ENCODE measurements at places on chromosomes 2 and 18. TPM values are rescaled to one million over a fixed set of nuclear protein-coding genes. Genes with fewer than 3 reads are reported as not detected.

DNA sequence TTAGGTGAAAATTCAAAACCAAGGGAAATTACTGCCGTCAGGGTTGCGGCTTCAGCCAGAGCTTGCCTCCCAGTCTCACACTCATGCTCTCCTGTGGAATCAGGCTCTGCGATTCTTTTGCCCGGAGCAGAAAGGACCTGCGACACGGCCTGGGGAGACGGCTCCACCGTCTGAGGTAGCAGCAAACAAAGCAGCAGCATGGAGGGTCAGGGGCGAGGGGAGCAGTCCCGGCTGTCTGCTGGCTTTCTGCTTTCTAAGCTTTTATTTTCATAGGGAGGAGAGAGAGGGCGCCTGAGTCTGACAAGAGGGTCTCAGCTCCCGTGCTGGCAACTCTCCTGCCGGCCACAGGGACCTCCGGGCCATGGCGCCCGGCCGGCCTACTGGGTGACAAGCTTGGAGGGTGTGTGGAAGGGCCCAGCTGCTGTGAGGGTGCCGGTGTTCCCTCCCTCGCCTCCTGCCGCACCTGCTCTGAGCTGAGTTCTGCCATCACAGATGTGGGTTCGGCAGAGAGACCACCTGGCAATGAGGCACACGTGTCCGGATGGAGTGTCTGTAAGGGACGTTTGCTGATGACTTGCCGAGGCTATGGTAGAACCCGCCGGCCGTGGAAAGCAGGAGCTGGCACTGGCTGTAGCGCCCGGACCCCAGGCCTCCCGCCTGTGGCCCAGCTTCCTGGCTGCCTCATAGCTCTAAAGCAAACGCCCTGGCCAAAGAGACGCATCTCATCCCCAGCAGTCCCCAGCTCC is 66.2 kb upstream of the CTDP1 start:
- peak; percentile 68 for DNase-seq

- no peak for DNase-seq
These were observed 619 bp upstream of the MSH6 start for GRCh38 chr2:47782381-47782670.

- DNase-seq: no peak
These were observed 96.0 kb downstream of the CDH2 start for GRCh38 chr18:28080876-28081300.

GRCh38 chr2:174245065-174245464 is 3.3 kb downstream of the OLA1 start:
- no peak for DNase-seq

- no peak for DNase-seq
These were observed 148.6 kb upstream of the ALPP start for GRCh38 chr2:232229911-232230310.

DNA sequence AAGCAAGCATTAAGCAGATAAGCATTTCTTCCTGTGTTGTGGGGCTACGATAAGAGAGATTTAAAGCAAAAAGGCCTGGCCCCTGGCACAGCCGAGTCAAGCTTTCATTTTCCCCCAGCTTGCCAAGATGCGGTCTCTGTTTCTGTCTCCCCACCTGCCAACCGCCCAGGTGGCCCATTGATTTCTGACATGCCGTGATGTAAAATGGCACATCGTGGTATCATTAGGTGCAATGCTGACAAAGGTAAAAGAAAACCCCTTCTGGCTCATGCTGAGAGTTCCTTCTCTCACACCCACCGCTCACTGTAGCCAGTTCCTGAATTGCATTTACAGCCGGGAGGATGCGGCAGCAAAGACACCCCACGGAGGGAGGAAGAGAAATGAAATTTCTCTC is 62.8 kb downstream of the BOD1L2 start:
- no peak for DNase-seq

GRCh38 chr2:150122871-150123613 is 364.4 kb downstream of the RND3 start:
- DNase-seq: no peak

DNA sequence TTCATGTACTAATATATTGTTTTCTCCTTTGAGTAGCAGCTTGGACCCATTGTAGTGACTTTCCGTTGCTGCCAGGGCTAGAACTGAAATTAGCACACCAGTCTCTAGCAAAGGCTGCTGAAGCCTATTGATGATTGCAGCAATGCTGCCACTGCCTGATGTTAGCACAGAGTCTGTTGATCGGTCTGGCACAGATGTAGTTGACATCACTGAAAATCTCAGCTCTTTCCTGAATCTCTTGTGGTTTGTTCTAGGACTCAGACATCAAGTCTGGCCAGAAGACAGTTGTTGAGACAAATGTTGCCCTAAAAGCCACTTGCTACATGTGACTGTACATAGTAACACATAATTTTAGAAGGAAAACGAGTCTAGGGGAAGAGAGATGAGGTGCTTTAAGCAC is 47.2 kb downstream of the VAPA start:
- no peak for DNase-seq

DNA sequence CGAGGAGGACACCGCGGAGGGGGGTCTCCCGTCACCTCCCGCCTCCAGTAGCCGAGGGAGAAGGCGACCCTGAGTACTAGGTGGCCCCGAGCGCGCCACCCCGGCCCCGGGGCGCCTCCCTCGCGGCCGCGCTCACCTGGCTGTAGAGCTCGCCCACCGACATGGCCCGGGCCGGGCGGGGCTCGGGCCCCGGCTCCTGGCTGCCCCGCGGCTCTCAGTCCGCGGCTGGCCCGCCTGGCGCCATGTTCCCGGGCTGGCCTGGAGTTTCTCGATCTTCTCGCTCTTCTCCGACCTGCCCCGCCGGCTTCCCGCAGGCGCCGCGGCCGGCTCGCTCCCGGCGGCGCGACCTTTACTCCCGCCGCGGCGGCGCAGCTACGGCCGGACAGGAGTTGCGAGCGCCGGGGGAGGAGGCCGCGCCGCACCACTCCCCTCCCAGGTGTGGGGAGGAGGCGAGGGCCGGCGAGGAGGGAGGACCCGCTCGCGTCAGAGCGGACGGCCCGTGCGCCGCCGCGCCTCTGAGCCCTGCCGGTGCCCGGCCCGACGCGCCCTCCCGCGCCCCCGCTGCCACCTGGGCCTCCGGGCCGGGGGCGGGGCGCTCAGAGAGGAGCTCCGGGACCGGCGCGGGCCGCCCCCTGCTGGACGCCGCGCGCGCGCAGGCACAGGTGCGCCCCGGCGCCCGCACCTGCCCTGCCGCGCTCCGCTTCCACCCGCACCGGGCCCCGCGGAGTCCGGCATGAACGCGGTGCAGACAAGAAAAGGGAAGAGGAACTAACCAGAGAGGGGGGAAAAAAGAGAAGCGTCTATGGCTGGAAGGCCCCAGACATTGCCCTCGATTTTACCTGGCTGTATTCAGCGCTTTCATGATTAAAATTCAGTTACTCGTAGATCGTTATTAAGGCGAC is at the start of gene MYO5B:
Gene MYO5B (minus strand): TSS at position 517 of the 902 bp plus-strand sequence. CDS start 354 bp downstream, at position 163.
- DNase-seq: no peak

DNA sequence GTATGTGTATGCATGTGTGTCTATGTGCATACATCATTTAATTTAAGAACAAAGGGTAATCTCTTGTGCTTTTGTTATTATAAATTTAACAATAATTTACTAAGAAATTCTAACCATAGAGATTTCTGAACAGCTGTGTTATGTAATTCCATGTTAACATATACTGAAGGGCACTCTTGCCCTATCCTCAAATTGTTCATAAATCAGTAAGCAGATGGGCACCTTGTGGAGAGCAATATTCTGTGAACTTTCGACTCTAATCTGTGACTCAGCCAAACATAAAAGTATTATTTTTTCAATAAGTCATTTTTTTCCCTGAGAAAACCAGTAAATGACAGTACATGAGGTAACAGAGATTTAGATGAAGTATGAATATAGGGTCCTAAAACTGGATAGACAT is 938.3 kb upstream of the CRIM1 start:
- no peak for DNase-seq

GRCh38 chr2:232870018-232870765 is at the start of gene SNORC:
SNORC (plus strand) TSS chr2:232870264; CDS start chr2:232870342, 78 bp downstream.
- DNase-seq: no peak

GRCh38 chr2:105754011-105754410 is 9.3 kb downstream of the NCK2 start:
- DNase-seq: no peak

DNA sequence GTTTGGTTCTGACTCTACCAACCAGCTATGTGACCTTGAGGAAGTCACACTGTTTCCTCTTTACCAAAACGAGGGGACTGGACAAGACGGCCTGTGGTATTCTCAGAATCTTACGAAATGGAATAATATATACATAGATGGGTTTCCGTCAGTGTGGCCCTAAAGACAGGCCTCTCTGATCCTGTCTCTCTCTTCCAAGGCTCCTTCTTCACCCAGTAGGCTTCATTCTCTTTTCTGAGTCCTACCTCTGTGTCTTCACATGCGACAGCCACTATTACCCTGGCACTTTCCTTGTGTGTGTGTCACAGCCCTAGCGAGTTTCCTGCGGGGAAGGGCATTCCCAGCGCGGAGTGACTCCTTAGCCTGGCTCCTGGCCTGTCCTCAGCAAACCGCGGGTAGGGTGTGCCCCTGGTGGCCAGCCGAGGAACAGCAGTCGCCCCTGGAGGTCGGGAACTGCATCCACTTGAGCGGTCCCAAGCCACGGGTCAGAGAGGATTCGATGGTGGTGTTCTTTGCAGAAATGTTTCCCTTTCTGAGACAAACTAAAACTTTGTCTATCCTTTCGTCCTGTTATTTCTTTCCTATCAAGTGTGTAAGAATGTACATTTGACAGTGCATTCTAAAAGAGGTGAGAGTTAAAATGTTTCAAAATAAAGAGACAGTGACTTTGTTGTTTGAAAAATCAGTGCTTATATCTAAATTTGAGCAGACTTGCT is 63.3 kb downstream of the RAB31 start:
- peak; percentile 96 for DNase-seq

DNA sequence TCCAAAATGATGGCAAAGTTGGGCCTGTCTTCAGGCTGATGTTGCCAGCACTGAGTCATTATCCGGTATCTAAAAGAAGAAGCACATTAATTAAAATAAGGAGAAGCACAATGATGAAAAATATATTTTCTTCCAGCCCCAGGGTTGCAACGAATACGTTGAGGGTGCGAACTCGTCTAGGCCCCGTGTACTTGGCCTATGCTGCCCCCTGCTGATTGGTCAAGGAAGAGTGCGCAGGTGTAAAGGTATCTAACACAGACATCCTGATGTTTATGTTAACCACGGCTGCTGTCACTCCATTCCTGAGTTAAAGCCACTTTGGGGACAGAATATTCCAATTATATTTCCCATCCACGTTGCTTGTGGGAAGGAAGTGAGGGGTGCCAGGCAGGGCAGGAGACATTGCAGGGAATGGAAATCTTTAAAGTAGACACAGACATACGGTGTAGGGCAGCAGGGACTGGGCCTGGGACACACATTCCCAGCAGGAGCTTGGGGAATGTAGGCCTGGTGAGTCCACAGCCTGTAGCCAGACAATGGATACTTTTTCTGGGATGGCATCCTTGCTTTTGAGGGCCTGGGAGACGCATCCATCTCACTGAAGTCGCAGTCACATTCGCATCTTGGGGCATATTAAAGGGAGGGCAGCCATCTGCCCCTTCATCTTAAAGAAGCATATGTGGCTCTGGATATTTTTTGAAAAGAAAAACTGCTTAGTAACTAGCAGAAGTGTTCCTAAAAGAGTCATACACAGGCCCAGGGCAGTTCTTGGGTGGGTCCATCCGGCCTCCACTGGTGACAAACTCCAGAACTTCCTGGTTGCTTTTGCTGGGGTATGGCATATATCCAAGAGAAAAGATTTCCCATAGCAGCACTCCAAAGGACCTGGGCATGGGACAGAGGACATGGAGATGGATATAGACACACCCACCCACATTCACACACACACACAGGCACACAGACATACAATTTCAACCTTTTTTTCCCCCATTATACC is 81.9 kb downstream of the CLIP4 start:
- peak; percentile 70 for DNase-seq

- no peak for DNase-seq
These were observed 3.2 kb downstream of the GPR17 start for GRCh38 chr2:127649100-127649611.

DNA sequence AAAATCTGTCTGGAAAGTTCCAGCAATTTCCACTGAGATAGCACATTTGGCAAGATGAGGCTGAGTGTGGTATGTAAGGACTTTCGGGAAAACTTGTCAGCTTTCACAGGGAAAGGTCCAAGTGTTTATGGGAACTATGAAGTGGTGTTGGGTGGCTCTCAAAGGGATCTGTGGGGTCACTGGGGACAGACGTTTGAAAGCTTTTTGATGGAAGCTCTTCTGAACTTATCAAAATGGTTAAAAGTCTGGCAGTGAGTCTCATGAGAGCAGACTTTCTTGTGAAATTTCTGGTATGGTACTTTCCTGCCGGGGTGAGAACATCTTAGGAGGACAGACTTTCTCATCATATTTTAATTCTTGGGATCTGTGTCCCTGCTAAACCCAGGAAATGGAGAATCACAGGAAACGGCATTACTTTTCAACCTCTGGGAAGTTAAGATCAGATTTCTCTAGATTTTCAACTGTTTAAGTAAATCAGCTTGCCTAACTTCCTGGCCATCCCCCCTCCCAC is 546.3 kb upstream of the ZEB2 start:
- DNase-seq: no peak

GRCh38 chr2:157839162-157839801 is 36.8 kb downstream of the ACVR1 start:
- DNase-seq: no peak

GRCh38 chr2:25707927-25708590 is 34.7 kb upstream of the DTNB start:
- DNase-seq: no peak

The WDR7 gene
- 46.6 TPM for total RNA-seq

The CDH19 gene
- total RNA-seq: 7.8 TPM

The MYCN gene
- total RNA-seq: 2.1 TPM

The MAP3K19 gene
- total RNA-seq: not detected

The SAG gene
- total RNA-seq: not detected

The SKA1 gene
- total RNA-seq: 0.52 TPM

The MLPH gene
- 10.1 TPM for total RNA-seq
